ENCODE measurements at places on chromosomes 7 and 10.

- no peak for DNase-seq
Measured at GRCh38 chr7:28793381-28794085, 164.6 kb downstream of the TRIL start.

DNA sequence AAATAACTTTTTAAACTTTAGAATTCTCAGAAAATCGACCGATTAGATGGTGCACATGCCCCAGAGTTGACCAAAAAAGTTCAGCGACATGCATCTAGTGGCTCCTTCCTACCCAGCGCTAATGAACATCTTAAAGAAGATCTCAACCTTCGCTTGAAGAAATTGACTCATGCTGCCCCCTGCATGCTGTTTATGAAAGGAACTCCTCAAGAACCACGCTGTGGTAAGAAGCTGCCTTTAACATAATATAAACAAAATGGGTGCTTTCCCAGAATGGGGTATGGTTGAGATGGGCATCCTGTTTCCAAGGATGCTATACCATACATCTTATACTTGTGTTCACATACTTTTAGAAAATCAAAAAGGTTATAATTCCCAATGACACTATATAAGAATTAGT is 24.6 kb downstream of the GLRX3 start:
- DNase-seq = no peak

- DNase-seq = no peak
Measured at GRCh38 chr7:81664304-81664703, 105.5 kb downstream of the HGF start.

- DNase-seq = no peak
Measured at GRCh38 chr7:78090616-78091015, 292.0 kb downstream of the PHTF2 start.

All from WTC11 (cell line).